ENCODE measurements at places on chromosomes 5 and 9. TPM values are rescaled to one million over a fixed set of nuclear protein-coding genes. Genes with fewer than 3 reads are reported as not detected.

DNA sequence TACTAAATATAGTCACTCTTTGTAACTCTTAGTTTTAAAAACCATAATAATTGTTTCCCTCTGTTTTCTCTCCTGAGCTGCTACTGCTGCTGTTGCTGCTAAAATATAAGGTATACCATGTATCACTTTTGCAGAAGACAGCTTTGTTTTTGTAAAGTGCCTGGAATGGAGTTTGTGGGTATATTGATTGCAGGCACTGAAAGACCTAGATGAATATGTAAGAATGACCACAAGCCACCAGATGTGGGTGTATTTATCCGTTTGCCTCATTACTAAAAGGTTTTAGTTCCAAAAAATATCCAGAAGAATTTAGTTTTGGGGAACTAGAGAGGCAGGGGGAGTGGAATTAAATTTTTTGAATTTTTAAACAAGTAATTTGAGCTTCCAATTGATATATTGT lies 151.1 kb upstream of the CDKN2B start:
- no peaks in the 10 kb centered on the region for H3K36me3 ChIP-seq
- no peak for DNase-seq
- no peaks in the 10 kb centered on the region for H3K4me1 ChIP-seq
- H3K4me3 ChIP-seq, result no peak overlapping the region
- no peak overlapping the region for H3K27ac ChIP-seq
- no peaks in the 10 kb centered on the region for H3K27me3 ChIP-seq

GRCh38 chr5:143435210-143435657 lies 31.7 kb upstream of the NR3C1 start:
- DNase-seq, result peak; percentile 72
- no peaks in the 10 kb centered on the region for H3K27me3 ChIP-seq
- H3K4me3 ChIP-seq, result peak overlapping the region; percentile 88

- no peak overlapping the region for H3K27ac ChIP-seq
- no peaks in the 10 kb centered on the region for H3K4me1 ChIP-seq
- H3K27me3 ChIP-seq, result no peaks in the 10 kb centered on the region
- H3K4me3 ChIP-seq, result no peak overlapping the region
Observed at GRCh38 chr5:169875731-169876130, 104.6 kb downstream of the INSYN2B start.

DNA sequence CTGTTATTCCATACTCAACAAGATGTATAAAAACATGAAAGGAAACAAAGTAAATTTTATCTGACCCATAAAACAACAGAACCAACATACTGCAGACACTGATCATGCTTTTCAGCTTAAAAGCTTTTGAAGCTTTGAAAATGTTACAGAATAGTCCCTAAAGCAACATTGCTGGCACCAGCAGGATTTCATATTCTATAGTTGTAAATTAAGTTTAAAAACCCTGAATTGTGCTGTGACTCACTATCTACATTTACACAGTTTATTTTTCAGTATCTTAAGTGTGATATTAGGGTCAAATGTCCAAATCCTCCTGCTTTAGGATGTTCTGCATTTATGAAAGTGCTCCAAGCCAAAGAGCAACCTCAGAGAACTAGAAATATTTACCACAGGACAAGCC lies 59.9 kb downstream of the ZFR start:
- no peaks in the 10 kb centered on the region for H3K27me3 ChIP-seq
- no peak overlapping the region for H3K4me3 ChIP-seq
- no peak for DNase-seq
- H3K36me3 ChIP-seq, result peaks cover 82% of the 10 kb centered on the region

Gene C1QTNF2
- not detected for total RNA-seq

- H3K27ac ChIP-seq, result no peak overlapping the region
- peaks cover 12% of the 10 kb centered on the region for H3K4me1 ChIP-seq
- H3K27me3 ChIP-seq, result peaks cover 9% of the 10 kb centered on the region
- H3K36me3 ChIP-seq, result no peaks in the 10 kb centered on the region
- H3K4me3 ChIP-seq, result no peak overlapping the region
Observed at GRCh38 chr9:89598926-89599325, 5.9 kb upstream of the GADD45G start.

DNA sequence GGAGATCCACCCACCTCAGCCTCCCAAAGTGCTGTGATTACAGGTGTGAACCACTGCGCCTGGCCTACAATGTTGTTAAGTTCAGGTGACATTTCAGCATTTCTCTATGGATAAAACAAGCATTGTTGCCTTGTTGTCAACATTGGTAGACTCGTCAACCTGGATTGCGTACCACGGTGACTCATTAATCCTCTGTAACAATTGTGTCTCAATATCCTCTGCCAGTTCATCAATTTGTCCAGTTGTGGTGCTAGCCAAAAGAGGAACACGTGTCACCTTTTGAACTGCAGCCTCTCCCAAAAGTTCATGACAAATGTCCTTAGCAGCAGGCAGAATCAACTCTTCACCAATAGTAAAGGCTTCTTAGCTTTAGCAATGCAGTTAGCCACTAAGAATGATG lies 46.3 kb upstream of the LARP1 start:
- H3K4me3 ChIP-seq, result no peak overlapping the region
- no peaks in the 10 kb centered on the region for H3K4me1 ChIP-seq
- no peaks in the 10 kb centered on the region for H3K36me3 ChIP-seq

Gene FOXD4L4
- not detected for total RNA-seq

Gene EIF4E1B
- not detected for total RNA-seq

Gene OR13J1
- not detected for total RNA-seq

All from CD4-positive, CD25-positive, alpha-beta regulatory T cell (primary cell).